Effector memory CD8-positive, alpha-beta T cell (primary cell): ENCODE measurements at places on chromosomes 2 and 18.

GRCh38 chr2:43178602-43179542 is 47.5 kb downstream of the ZFP36L2 start:
- DNase-seq = no peak

DNA sequence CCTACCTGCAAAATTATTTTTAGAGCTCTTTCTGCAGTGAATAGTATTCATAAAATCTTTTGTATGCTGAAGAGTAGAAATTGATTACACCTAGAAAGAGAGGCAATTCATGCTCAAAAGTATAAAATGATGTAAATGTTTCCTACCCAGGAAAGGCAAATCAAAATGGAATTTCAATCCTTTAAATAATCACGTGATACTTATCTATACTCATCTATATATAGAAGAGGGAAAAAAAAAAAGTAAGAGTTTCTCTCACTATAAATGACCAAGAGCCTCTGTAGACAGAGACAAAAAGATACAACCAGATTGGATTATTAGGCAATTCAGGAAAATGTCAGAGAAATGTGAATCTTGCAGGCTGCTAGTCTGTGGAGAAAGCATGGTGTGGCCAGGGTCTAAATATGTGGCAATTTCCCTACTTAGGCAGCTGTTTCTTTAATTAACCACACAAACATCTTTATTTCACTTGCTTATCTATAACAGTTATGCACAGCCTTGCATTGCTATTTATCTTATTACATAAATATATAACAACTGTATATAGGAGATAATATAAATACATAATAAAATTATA is 39.5 kb downstream of the METTL8 start:
- no peak for DNase-seq

GRCh38 chr2:30481323-30481800 is 34.3 kb downstream of the LCLAT1 start:
- DNase-seq = no peak

DNA sequence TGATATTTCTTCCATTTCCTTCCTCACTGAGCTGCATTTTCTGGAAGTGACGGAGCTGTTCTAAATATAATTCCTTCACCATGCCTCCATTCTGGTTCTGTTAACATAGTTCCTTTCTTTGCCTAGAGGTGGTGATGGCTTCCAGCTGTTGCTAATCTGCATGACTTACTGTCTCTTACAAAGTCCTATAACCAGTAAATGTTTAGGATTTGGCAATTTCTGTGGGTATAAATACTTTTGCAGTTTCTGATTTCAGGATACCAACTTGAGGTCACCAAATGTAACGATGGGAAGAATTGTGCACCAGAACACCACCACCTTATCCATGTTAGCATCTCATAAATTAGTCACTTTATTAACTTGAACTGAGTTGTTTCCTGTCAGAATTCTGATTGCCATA is 101.7 kb upstream of the FN1 start:
- DNase-seq = no peak
